Caki2 (cell line): ENCODE measurements at places on chromosomes 7 and 10. TPM values are rescaled to one million over a fixed set of nuclear protein-coding genes. Genes with fewer than 3 reads are reported as not detected.

DNA sequence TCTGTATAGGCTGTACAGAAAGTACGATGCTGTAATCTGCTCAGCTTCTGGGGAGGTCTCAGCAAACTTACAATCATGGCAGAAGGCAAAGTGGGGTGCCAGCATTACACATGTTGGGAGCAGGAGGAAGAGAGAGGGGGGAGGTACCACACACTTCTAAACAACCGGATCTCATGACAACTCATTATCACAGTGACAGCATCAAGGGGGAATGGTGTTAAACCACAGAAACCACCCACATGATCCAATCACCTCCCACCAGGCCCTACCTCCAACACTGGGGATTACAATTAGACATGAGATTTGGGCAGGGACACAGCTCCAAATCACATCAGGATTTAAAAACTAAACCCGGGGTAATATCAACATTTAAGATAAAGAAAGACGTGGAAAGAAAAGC, 468.8 kb upstream of the AUTS2 start:
- DNase-seq, result no peak

- no peak for DNase-seq
These were observed 32.3 kb upstream of the ARL4A start for GRCh38 chr7:12655161-12655560.

DNA sequence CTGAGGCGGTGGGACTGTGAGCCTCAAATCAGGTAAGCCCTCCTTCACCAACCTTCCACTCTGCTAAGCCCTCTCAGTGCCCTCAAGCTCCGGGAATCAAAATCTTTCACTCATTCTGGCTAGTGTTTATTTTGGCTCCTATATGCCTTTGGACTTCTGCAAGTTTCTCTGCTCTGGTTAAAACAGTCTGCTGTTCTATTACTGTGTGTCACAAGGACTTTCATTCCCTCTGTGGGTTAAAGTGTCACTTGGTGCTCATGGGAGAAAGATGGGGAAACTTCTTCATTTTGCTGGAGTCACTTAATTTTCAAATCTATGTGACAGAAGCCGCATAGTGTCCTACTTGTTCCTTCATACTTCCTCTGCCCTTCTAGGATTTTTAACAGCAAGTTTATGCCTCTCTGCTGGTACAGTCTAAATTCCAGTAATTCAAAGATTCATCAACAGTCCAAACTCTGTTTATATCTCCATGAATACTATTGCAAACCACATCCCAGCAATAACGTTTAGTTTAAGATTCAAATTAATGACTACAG, 61.3 kb downstream of the CD36 start:
- DNase-seq, result peak; percentile 21

- DNase-seq, result no peak
These were observed 519.6 kb downstream of the REEP3 start for GRCh38 chr10:64040781-64041180.

IDI2 gene
- total RNA-seq, result not detected in 2 replicates
